Stimulated activated CD4-positive, alpha-beta T cell treated with anti-CD3 and anti-CD28 coated beads, TNF-alpha, amount 100 ng/mL, for 1 hour (primary cell): ENCODE measurements at places on chromosomes 11 and 22.

- no peak for DNase-seq
These were observed 17.1 kb upstream of the B3GAT1 start for GRCh38 chr11:134429106-134429505.

DNA sequence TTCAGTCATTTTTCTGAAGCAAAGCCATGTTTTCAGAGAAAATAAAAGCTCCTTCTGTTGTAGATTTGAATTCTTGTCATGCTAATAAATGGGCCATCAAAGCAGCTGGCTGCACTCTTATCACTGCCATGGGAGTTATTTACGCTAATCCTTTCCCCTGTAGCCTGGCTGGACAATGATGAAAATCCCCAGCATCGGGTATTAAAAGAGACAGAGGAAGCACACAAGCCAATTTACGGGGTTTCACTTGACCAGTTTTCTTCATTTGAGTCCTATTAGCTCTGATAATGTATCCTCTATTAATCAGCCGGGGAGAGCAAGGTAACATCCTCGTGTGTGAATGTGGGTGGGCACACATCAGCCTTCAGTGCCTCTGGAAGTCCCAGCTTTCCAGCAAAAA lies 470.2 kb upstream of the API5 start:
- no peak for DNase-seq

DNA sequence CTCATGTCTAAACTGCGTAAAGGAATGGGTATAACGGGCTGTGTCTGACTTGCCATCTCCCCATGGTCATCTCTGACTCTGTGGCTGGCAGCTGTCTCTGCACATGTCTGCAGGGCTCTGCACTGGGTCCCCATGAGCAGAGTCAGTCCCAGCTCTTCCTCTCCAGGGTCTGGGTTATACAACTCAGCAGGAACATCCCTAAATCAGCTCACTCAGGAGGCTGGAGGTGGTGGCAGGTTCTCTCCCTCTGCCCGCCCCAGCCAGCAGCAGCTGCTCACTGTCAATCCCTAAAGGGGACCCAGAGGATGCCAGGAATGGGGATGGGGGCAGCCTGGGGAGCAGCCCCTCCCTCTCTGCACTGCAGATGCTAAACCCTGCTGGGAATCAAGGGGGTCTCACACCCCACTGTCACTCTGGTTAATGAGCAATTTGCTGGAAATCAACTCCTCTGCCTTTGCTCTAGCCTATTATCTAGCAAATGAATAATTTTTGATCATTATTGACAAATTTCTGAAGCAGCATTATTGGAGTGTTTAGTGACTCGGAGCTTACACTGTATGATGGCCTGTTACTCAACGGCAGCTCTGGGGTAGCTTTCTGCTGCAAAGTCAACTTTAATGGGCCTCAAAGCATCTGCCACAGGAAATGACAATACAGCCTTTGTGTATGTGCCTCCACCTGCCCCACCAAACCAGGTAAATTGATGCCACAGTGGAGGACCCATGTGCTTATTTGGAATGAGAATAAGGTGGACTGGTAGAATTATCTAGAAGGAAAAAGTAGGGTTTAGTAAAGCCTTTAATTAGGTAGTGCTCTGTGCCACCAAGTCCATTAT lies 55.7 kb upstream of the SHANK2 start:
- no peak for DNase-seq

DNA sequence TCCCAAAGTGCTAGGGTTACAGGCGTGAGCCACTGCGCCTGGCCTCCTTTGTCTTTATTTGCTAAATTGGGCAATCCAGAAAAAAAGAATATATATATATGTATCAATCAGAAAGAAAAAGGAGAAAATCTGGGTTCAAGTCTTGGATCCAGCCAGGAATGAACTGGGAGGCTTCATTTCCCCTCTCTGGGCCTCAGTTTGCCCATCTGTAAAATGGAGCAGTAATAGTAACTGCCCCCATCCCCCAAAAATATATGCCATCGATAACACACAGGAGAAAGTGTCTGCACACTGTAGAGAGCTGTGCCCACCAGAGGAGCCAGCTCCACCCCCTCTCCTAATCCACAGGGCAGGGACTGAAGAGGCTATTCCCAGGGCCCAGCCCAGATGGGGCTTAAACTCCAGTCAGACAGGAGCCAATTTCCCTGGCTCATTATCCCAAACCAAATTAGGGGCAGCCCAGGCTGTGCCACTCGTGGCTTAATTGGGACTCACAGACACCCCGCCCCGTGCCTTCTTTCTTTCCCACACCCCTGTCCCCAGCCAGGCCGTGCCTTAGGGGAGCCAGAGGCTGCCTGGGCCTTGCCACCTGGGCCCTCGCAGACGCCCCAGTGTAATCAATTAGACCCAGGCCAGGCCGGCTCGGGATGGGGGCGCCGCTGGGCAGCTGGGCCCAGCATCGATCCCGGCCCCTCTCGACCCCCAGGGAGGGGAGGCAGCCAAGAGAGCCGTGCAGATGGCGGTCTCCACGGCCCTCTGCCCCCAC lies 171.5 kb downstream of the MN1 start:
- DNase-seq = no peak

- no peak for DNase-seq
These were observed 22.4 kb upstream of the C11orf96 start for GRCh38 chr11:43919852-43920597.

DNA sequence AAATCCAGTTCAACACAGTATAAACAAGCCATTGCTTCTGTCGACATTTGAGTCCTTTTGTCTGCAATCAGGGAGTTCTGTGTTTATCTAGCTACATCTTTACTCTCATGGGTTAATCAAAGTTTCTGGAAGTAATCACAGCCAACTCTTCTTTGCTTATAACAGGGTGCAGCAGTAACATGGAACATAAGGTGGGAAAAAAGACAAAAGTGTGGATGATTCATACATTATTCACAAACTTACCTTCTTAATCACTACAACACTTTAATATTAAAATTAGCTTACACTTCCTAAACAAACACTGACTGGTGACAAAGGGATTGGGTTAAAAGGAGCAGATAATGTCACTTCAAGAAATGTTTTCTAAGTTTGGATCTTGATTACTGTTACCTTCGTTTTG lies 44.7 kb downstream of the SNX19 start:
- no peak for DNase-seq

- DNase-seq = no peak
These were observed 2.9 kb upstream of the NXPE4 start for GRCh38 chr11:114598461-114598860.

- no peak for DNase-seq
These were observed 1.9 kb upstream of the ANO9 start for GRCh38 chr11:443542-444199.

DNA sequence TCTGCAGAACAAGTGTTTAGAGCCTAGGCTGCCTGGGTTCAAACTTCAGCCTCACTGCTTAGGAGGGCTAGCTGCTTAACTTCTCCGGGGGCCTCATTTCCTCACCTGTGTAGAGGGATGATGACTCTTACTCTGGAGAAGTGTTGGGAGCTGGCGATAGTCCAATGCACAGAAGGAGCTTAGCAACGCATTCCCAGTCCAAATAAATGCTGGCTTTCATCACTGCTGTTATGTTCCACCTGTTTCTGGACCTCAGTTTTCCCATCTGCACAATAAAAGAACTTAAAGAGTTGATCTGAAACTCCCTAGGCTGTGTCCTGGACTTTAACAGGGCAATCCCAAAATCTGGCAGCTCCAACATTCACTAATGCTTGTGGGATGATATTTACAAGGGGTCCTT lies 337.8 kb downstream of the MIAT start:
- DNase-seq = no peak
